RCC 7860 (cell line): ENCODE measurements at places on chromosomes 11 and 22.

- DNase-seq, result no peak
Measured at GRCh38 chr11:32358729-32359128, 76.6 kb downstream of the WT1 start.

- DNase-seq, result no peak
Measured at GRCh38 chr11:19827399-19828135, 114.9 kb downstream of the NAV2 start.

DNA sequence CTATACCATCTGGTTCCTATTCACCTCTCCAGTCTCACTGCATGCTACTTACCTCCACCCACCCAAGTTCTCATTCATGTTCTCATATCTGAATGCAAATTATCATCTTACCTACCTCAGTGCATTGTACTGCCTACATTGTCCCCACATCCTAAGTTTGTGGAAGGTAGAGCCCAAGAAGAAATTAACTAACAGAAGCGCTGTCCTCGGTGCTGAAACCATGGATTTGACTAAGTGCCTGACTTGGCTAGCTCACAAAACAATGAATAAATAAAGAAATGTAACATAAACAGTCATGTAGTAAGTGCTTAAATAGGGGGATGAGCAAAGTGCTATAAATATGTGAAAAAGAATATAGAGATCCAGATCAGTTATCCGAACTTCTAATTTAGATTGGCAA is 63.2 kb downstream of the GRIA4 start:
- no peak for DNase-seq

GRCh38 chr11:3197044-3197695 is 21.4 kb downstream of the MRGPRG start:
- DNase-seq, result no peak

DNA sequence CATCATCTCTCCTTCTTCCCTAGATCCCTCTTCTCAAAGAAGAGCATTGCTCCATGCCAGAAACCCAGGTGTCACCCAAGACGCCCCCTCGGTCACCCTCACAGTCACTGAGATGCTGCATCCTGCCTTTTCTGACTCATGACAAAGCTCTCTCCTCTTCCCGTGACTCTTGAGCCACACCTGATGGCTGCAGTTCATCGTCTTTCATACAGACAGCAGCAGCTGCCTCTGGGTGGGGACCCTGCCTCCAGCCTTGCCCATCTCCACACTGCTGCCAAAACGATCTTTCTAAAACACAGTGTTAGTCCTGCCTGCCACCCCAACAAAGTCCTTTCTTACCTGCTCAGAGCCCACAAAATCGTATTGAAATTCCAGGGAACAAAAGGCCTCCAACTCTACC is 44.8 kb downstream of the BUD13 start:
- DNase-seq, result no peak

DNA sequence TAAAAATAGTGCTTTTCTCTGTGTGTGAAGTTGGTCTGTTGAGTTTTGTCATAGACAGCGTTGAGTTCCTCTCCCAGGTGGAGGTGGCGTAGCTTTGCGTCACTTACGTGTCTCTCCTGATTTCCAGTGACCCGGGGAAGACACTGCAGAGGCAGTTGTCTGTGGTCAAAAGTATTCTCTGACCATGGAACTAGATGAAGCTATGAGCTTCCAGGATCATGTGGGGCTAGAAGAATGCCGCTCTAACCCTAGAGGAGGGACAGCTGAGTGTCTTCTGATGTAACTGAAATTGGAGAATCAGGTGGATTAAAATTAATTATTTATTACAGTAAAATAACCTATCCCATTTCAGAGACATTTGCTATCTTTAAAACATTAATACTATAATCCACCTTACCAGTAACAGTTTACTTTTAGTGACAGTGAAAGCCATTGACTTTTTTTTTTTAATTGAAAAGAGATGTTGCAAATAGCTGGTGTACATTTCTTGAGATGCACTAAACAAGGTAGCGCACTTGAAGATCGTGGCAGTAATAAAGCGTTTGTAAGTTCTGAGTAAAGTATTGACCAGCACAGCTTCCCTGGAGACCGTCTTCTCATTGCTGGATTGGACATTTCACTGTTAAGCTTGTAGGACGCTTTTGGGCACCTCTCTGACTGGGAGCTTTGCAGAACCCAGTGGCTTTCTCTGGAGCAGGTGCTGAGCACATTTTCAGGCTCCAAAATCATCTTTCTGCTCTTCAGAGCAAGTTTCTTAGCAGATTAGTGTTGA is 9.7 kb downstream of the CAT start:
- DNase-seq, result no peak

DNA sequence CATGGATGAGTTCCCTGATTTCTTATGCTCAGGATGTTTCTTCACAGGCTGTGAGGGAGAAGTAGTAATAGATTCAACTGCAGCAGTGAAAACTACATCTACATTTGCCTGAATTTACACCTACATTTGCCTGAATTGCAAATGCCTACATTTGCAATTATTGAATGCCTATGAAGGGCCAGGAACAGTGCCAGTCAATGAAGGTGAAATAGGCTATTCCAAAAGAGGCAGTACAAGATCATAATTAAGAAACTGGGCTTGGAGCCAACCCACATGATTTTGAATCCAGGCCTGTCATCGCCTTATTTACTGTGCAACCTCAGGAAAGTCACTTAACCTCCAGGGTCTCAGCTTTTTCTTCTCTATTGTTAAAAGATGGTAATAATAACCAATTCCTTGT is 1353.3 kb downstream of the FAM181B start:
- no peak for DNase-seq

DNA sequence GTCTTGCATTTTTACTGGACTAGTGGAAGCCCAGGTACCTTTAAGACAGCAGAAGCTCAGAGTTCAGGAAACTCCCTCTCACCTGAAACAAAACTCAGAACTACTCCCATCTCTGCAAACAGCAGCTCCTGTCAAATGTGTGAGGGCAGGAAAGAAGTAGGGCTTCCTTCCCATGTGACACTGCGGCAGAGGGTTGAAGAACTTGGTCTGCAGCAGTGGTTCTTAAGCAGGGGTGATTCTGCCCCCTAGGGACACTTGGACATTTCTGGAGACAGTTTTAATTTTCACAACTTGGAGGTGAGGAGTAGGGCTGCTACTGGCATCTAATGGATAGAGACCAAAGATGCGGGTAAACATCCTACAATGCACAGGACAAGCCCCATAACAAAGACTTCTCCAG is 63.4 kb downstream of the RCN1 start:
- peak; percentile 8 for DNase-seq

DNA sequence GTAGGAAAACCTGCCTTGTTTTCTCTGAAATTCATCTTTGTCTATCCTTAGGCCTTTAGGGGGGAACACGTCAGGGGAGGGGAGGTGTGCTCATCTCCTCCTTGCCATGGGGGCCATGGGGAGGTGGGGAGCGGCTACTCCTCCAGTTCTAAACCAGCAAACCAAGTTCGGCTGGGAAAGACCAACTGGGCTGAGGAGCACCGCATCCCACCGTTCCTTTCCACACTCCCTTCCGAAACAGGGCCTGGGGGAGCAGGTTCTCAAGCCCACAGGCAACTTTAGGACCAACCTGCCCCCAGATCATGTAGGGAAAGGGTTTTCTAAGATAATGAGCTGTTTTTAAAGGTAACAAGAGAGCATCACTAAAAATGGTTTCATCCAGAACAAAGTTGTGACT is 77.5 kb upstream of the PITPNB start:
- no peak for DNase-seq

DNA sequence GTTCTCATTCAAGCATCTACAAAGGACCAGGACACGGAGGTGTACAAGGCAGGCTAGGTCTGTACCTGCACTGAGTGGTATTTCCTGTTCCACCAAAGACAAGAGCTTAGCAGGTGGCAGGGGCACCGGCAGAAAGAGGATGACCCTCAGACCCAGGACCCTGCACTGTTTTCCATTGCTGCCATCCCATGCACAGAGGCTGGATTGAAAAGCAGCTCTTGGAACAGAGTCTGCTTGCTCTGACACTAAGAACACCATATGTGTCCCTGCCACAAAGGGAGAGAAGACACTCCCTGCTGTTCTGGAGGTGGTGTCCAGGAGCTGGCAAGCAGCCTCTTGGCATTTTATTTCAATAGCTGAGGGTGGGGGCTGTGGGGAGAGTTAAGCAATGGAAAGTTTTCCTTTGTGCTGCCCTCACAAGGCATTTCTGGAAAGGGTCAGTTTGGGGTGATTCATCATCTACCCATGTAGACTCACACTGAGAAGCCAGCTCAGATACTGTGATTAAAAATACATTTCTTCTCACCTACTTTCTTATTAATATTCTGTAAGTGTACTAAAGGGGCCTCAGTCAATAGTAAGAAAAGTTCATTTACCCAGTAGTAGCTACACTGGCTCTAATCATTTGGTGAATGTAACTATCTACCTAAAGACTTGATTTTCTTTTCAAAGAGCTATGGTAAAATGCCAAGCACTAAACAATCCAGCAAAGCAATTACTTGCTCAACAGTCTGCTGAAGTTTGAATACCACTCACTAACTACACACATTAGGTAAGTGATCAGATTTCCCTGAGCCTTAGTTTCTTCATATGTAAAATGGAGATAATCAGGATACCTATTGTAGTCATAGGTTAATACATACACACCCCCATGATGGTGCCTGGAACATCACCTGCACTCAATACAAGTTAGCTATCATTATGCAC is 55.2 kb downstream of the SLC1A2 start:
- DNase-seq, result peak; percentile 53

- no peak for DNase-seq
Measured at GRCh38 chr11:111934306-111934705, 2.8 kb upstream of the DIXDC1 start.

- no peak for DNase-seq
Measured at GRCh38 chr11:83674102-83674896, 388.1 kb upstream of the CCDC90B start.

DNA sequence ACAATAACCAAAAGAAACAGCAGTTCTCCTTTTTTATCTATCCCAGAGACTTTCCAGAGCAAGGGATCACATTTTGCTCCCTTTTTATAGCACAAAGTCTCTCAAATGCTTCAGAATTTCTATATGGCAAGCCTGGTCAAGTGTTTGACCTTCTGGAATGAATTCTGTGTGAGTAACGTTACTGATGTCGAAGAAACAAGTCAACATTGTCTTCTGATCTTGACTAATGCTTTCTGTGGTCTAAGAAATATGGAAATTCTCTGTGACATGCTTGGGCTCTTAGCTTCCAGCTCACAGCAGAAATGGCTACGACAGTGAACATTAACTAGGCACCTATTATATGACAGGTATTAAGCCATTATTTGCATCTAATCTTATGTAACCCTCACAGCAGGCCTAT is 411.7 kb downstream of the CADM1 start:
- no peak for DNase-seq

GRCh38 chr11:130700092-130700491 is 216.2 kb downstream of the SNX19 start:
- no peak for DNase-seq

GRCh38 chr11:20931029-20931428 is 261.6 kb downstream of the NELL1 start:
- no peak for DNase-seq

DNA sequence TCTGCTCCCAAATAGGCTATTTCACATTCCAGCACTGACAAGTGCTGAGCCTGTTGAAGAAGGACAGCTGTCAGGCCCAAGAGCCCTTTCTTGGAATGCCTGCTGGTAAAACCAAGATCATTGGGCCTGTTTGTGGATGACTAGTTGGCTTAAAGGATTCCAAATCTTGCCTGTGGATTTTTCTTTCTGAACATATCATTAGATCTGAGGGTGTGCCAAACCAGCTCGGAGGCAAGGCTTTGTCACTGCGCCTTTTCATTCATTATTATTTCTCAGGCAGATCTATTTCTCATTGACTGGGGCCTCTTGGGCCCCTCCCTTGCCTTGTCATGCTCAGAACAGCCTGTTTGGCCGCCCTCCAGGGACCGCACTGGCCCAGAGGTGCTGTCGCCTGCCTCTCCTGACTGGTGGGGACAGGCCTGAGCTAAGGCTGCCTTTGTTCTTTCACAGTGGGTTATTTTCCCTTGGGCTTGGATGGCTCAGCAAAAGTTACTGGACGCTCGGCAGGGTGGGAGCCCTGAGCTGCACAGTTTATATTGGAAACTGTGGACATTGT is 222.7 kb upstream of the SESN3 start:
- DNase-seq, result no peak

- DNase-seq, result no peak
Measured at GRCh38 chr11:297586-298405, 1.5 kb downstream of the IFITM5 start.

DNA sequence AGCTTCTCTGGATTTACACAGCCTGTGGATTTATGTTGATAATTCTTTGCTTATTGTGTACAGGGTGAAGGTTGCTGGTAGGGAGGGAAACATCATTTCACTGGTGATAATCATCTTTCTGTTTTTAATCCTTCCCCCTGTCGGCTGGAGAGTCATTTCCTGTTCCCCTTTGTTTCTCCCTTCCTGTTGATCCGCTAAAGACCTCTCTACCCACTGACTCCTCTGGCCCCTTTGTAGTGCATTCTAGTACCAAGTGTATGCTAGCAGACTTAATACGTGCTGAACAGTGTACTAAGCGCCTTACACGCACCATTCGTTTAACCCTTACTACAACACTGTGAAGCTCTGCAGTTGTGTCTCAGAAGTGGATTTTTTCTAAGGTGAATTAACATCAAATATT is 19.0 kb upstream of the OR9Q1 start:
- DNase-seq, result no peak

DNA sequence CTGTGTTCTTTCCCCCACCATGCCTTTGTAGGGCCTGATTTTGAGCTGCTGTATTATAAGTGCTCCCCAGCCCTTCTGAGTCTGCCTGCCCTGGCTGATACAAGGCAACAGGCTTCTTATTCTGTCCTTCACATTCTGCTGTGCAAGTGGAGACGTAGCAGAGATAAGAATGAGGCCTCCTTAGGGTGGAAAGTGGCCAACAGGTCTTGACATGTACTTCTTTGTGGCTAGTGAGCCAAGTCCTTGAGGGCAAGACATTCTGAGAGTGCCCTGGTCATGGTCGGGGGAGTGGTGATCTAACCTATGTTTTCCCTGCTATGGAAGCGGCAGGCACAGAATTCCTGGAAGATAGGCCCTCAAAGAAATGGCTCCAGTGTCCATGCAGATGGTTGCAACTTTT is 235.7 kb upstream of the CADM1 start:
- no peak for DNase-seq

DNA sequence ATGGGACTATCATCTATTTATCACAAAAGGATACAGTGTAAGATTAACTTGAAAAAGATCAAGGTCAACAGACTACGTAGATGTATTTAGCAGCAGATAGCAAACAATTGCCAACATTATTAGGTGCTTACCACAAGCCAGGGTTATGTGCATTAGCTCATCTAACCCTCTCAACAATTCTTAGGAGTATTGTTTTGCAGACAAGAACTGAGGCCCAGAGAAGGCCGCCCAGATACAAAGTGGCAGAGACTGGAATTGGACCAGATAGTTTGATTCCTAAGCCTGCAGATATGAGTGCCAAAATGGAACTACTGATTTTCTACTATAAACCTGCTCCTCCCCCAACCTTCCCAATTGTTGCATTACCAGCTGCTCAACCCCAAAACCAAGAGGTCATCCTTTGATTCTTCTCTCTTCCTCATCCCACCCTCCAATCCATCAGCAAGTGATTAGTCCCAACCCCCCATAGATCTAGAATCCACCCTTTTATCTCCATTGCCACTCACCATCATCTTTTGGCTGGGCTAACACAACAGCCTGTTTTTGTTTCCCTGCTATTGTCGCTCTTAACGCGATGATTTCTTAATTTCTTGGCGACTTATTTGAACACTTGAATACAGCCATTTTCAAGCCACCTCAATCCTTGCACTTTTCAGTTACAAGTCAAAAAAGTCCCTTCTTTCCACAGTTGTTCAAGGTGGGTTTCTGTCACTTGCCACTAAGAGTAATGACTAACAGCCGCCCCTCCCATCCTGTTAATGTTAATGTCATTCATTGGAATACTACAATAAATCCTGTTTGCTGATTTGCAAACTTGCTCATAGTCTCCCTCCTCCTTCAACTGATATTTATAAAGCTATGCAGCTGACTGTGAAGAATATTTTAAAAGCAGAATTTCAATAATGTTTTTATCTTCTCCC is 2.7 kb downstream of the TMEM123 start:
- DNase-seq, result no peak
